ENCODE measurements at places on chromosomes 3 and 15.

GRCh38 chr3:31176045-31176444, 281.6 kb upstream of the GADL1 start:
- no peak for DNase-seq

- DNase-seq: no peak
Observed at GRCh38 chr3:178645503-178645902, 109.3 kb downstream of the KCNMB2 start.

GRCh38 chr15:69823223-69823907, 274.4 kb downstream of the TLE3 start:
- no peak for DNase-seq

DNA sequence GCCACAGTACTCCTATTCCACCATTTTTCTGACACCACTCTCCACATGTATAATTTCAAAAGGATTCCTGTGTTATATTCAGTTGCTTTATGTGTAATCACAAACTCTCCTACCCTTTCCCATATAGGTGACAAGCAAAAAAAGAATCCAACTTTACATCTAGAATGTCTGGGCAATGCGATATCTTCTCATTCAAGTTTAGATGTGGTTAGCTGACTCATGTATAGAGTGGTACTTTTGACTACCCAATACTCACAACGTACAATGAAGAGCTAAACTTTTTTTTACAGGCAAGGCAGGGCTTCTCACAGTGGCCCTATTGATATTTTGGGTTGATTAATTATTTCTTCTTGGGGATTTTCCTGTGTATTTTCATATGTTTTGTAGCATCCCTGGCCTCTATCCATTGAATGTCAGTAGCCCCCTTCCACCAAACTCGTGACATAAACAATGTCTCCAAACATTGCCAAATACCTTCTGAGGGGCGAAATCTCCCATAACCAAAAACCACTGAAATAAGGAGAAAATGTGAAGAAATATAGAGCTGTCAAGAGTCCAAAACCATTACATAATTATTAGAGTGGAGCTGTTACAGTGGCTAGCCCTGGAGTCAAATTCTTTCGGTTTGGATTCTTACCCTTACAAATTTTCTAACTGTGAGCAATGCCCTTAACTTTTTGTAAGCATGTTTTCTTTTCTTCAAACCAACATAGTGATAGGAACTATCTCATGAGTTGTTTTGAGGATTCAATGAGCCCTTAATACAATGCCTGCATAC, 342.6 kb downstream of the NSUN3 start:
- no peak for DNase-seq

DNA sequence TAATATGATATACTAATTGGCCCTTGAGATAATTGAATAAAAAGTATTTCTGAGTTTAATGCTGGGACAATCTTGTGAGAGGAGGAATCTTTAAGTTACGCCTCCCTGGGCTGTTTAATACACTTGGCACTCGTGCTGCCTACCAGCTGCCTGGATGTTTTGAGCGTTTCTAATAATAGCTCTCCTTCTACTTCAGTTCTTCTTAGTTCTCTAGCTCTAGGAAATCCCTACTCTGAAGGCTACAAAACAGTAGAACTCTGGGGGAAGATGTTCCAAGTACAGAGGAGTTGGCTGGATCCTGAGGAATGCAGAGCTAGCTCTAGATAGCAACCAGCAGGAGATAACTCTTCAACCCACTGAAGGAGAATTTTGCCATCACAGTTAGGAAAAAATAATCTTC, 3.5 kb downstream of the NAALADL2 start:
- DNase-seq: no peak

- no peak for DNase-seq
Observed at GRCh38 chr3:150090006-150090405, 119.3 kb upstream of the PFN2 start.

DNA sequence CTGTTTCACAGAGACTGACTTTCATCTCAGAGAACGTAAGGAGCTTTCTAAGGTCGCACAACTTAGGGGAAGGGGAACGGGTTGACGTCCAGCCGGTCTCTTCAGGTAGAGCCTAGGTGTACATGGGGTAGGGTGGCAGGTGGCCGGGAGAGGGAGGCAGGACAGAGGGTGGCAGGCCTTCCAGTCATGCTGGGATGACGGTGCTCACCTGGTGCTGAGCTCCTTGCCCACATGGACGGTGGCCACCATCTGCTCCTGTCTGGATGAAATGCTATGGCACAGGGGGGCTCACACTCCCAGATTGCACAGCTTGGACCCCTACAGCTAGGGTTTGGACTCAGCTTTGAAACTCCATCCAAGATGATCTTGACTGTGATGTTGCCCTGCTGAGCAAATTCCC, 144.5 kb downstream of the ATP10A start:
- DNase-seq: no peak

- no peak for DNase-seq
Observed at GRCh38 chr3:124044956-124045355, 53.0 kb upstream of the ROPN1 start.

DNA sequence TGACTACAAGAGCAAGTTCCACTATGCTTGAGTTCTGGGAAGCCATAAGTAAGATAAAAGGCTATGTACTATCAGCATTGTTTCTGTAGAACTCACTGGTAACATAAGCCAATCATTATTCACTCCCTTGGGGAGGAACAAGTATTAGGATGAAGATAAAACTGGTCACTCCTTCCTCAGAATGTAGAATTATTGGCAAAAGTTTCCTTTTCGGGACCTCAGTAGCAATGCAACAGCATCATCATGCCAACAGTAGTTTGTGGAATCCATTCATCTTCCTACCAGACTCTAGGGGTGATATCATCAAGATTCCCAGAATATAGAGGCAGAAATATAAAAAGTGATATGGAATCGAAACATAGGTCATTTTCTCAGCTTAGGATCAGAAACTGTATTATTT, 209.5 kb downstream of the PLOD2 start:
- no peak for DNase-seq

GRCh38 chr3:74106925-74107324, 482.2 kb upstream of the PDZRN3 start:
- DNase-seq: no peak

DNA sequence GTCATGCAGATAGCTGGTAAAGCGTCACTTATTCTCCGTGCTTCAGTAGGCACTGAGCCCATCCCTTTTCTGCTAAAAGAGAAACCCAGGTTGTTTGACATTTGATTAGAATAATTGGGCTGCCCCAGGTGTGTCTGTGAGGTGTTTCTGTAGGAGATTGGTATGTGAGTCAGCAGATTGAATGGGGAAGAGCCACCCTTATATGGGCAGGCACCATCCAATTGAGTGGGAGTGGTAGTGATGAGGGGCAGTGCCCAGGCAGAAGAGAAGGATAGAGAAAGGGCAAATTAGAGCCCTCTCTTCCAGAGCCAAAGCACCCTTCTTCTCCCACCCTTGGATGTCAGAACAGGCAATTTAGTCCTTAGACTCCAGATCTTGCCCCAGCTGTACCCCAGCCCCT, 384.3 kb upstream of the GBE1 start:
- no peak for DNase-seq

DNA sequence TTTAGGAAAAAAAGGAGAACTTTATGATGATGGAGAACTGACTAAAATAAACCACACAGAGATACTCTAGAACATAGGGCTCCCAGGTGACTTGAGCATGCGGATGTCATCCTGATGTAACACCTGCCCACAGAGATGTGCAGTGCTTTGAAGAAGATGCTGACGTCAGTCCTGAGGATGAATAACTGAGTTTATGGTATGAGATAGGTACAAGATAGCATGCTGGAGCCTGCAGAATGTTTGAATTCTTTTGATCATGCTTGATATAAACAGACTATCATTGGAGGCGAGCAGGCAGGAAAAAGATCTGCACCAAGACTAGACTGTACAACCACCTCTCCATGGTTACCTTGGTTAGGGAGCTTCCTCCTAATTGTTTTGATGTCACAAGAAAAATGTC, 12.4 kb downstream of the CCR4 start:
- DNase-seq: no peak

GRCh38 chr3:136699271-136699828, 52.8 kb downstream of the STAG1 start:
- DNase-seq: no peak

- no peak for DNase-seq
Observed at GRCh38 chr3:175484666-175485065, 625.5 kb downstream of the NAALADL2 start.

DNA sequence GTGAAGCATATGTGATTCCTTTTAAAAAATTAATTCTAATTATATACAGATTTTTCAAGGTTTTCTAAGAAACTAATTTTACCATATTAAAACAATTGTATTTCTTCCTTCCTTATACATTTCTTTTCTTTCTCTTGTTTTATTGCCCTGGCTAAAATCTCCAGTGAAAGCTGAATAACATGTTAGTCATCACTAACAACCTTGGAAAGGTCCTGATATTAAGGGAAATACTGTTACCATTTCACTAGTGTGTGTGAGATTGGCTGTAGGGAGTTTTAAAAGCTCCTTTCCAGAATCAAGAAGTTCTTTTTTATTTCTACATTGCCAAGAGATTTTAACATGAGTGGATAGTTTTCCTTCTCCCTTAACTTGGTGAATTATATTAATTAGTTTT, 229.7 kb upstream of the EIF1B start:
- DNase-seq: no peak

DNA sequence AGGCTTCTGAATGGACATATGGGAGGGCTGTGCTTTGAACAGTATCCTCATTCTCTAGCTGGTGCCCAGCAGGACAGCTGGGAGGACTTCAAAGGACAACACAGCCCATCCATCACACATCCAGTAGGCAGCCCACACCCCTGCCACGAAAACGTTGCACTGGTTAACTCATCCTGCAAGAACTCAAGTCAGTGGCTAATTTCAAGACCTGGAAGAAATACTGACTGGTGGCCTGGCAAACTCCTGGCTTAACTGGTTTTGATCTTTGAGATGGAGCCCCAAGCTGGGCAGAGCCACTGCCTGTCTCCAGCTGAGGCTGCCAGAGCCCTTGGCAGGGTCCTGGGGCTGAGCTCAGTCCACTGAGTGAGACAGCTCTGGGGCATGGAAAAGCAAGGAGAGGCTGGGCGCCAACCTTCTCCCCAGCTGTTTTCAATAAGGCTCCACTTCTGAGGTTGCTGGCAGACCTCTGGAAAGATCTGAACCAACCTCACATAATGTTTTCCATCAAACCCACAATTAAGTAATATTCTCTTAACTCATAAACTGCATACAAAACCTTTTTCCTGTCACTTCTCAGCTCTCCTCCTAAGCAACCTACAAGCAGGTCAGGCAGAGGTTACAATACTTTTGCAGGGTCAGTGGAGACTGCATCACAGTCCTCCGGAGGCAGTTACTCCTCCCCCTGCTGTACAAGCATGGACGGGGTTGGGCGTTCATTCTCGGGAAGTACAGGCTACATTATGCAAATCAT, 110.3 kb downstream of the MYLK start:
- DNase-seq: no peak

GRCh38 chr15:72375501-72375845, 341 bp downstream of the HEXA start:
- DNase-seq: no peak

DNA sequence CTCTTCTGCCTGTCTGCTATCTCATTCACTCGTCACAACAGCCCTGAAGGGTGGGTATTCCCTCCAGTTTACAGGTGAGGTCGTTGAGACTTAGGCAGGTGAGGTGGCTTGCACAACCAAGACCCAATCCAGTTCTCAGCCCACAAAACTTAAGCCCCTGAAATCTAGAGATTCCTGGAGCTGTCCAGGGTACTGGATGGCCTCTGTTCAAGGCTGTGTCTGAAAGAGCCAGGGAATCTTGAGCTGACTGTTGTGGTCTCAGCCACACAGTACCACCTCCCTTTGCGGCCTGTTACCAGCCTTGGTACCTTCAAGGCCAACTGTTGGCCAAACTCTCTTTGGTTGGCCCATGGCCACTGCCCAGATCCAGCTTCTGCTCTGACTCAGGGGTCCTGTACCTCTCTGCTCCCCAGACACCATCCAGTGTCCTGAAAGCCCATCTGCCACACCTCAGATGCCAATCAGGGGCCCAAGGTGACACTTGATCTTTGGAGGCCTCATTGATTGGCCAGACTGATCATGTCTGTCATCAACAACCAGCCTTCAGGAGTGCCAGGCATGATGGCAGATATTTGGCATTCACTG, 10.9 kb upstream of the FAM107A start:
- DNase-seq: no peak

DNA sequence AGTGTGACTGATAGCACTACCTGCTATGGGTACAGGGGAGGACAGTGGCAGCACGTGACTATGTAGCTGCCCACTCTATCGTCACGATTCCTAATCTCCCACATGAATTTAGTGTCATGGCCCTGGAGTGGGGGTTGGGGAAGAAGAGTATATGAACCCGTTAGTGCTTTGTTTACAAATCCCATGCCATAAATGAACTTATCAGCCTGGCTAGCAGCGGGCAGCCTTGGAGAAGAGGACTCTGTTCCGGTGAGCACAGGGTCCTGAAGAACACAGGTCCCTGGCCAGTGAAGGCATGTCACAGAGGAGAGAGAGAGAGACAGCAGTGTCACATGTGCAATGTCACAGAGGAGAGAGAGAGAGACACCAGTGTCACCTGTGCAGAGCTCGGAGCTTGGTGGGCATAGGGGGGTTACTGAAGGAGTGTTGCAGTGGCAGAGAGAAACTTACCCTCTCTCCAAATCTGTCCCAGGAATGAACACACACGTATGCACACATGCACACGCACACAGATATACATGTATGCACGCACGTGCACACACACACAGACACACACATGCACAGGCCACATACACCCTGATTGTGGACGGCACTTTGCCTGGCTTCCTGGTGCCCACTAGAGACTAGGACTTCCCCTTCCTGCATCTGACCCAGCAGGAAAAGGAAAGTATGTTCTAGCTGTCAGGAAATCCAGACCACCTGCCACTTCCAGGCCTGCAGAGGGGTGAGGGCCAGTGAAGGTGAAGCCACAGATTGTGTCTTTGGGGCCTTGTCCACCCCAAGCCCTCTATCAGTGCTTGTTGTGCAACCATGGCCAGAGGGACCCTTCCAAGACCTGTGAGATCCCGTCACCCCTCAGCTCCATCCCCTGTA, 26.3 kb downstream of the ITGA11 start:
- no peak for DNase-seq

DNA sequence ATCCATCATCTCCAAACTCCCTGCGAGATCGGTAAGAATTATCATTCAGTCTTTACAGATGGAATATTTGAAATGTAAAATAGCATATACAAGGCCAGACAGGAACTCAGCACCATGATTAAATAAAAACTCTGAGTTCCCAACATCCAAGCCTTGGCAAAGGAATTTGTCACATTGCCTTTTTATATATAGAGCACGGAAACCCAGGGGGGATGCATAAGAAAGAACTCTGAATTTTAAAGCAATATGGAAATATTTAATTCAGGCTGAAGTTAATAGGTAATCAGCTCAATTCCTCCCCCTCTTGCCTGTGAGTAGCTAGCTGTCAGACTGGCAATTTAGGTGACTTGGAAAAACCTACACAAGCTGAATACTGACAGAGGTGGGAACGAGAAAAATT, 217.9 kb upstream of the KCNMB2 start:
- no peak for DNase-seq

- DNase-seq: no peak
Observed at GRCh38 chr3:13377021-13377420, 43.1 kb downstream of the NUP210 start.

- DNase-seq: no peak
Observed at GRCh38 chr3:186633481-186633880, 6.7 kb upstream of the FETUB start.

- no peak for DNase-seq
Observed at GRCh38 chr15:51601801-51602200, 20.8 kb downstream of the DMXL2 start.
